ENCODE measurements at places on chromosomes 16 and 17.

DNA sequence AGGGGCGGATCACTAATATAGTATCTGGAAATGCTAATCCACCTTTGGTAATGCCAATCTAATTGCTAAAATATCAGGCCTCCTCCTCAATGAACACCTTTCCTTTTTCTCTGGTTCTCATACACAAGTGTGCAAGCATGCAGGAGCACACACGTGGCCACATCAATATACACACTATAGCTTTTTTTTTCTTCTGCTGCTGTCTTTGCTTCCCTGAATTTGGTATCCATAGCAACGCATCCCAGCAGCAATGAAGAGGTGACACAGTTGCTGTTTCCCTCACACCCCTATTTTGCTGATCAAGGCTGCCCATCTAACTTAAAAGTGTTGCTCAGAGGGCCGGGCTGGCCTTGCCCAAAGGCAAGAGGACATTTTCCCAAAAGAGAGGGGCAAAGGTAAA, 15.4 kb downstream of the NOG start:
- DNase-seq: no peak

- no peak for DNase-seq
These were observed 3.1 kb upstream of the ATXN7L3 start for GRCh38 chr17:44202756-44203155.

DNA sequence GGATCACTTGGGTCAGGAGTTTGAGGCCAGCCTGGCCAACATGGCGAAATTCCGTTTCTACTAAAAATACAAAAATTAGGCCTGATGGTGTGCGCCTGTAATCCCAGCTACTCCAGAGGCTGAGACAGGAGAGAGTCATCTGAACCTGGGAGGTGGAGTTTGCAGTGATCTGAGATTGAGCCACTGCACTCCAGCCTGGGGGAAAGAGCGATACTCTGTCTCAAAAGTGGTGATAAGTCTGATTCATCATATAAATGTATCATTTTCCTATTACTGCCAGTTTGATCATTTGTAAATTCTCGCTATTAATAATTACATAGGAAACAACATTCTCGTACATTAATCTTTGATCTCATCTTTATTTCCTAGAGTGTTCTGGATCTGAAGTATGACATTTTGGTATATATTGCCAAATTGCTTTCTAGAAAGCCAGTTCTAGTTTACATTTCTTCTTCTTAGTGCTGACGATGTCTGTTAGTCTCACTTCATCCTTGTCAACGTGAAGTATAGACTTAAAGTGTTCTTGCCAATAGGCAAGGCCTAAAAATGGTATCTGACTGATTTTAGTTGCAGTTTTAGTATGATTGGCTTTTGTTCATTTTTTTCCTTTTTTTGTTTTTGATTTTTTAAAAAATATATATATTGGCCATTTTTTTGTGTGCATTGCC, 9.7 kb downstream of the RABEP1 start:
- DNase-seq: no peak

- DNase-seq: no peak
These were observed 37.4 kb upstream of the NDRG4 start for GRCh38 chr16:58462499-58462996.

DNA sequence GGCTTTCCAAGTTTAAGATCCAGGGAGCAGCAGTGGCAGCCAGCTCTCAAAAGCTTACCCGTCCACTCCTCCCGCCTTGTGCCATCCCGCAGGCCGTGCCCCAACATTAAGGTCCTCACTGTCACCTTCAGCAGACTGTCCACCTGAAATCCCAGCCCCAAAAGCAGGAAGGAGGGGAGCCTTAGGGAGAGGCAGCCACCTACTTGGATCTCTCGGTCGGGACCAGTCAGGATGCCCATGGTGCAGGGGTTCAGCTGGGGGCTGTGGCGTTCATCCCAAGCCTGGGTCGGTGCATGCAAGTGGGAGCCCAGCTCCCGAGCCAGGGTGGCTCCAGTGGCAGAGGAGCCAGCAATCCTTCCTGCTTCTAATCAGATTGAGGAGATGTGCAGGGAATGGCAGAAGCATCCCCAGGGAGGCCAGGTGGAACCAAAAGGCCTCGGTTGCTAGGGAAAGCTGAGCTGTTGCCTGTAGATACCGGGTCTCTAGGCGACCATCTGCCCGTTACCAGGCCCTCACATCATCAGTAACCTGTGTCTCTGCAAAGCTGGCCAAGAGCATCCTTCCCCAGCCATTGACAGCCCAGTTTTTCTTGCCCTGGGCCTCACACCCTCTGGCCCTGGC, 24.6 kb downstream of the CNGB1 start:
- no peak for DNase-seq

- peak; percentile 84 for DNase-seq
These were observed 264.2 kb downstream of the SEC14L1 start for GRCh38 chr17:77404812-77405581.

All from AML-193 (cell line).